Nucleus accumbens (tissue), 56 donors: ENCODE measurements at places on chromosomes 7 and 10.

DNA sequence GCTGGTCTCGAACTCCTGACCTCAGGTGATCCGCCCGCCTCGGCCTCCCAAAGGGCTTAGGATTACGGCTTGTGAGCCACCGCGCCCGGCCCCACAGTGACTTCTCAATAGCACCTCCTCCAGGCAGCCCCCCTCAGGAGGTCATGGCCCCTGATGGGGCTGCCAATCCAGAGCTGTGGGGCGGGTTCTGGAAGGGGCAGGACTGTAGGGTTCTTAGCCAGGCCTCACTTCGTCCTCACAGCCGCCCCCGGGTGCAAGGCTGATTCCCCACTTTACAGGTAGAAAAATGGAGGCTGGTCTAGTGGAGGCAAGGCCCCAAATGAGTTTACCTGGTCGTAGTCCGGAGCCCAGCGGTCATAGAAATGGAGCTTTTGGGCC, 638 bp downstream of the METTL27 start:
- DNase-seq: no peak

- DNase-seq: no peak
These were observed 46.2 kb upstream of the AP5Z1 start for GRCh38 chr7:4729266-4729665.

DNA sequence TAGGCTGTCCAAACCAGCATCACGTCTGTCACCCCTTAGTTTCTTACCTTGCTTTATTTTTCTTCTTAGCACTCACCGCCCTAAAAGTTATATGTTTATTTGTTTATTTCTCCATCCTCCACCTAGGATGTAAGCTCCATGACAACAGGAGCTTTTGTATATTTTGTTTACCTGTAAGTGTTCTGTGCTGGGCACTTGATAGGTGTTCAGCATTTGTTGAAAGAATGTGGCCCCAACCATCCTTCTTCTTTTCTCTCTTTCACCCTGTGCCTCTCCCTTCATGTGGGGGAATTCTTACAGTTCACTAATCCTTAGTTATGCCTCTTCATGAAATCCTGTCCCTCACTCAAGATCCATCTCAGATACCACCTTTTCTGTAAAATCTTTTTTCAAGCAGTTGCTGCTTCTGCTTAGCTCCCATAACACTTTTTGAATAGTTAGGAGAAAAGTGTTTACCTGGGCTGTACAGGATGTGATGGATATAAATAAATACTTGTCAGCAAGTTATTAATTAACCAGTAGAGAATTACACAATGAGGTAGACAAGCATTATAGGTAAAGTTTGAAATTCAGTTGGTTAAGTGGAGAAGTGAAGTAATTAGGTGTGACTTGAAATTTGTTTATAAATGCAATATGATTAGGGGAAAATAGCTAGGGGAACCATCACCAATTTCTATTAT, 9.7 kb downstream of the AHR start:
- DNase-seq: no peak

DNA sequence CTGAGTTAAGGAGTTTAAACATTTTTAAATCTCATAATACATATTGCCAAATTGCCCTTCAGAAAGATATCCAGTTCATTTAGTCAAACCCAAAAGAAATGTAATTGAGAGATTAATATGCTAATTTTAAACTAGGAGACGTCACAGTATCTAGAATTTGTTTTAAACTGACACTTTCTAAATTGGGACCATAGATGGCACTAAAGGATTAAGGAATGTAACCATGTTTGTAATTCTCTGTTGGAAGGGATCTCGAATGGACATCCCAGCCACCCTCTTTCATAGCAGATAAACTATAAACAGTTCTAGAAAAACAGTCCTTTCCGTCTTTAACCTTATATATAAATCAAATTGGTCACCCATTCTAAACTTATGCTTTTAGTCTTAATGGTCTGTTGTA, 30.0 kb upstream of the SAMD9L start:
- DNase-seq: no peak

DNA sequence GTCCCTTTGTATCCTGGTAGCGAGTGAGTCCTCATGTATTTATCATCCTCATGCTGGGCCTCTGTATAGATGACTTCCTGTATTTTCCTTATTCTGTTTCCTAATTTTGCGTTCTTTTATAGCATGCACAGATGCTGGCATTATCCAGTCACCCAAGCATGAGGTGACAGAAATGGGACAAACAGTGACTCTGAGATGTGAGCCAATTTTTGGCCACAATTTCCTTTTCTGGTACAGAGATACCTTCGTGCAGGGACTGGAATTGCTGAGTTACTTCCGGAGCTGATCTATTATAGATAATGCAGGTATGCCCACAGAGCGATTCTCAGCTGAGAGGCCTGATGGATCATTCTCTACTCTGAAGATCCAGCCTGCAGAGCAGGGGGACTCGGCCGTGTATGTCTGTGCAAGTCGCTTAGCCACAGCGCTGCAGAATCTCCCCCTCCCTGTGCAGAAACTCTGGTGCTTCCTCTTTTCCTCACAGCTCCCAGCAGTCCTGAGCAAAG, 183.1 kb upstream of the PRSS58 start:
- DNase-seq: no peak

DNA sequence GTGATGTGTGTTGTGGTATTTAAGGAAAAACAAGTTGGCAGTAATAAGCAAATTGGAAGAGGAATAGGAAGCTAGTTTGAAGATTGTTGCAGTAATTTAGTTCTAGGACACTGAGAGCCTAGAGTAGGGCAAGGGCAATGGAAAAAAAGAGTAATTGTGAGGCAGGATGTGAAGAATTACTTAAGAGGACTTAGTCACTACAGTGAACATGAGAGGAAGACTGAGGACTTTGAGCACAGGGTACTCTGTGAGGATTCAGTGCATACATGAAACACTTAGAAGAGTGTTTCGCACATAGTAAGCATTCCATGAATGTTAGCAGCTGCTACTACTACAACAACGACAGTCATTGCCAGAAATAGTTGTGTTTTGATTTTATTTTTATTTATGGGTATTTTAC, 30.9 kb upstream of the DKK1 start:
- DNase-seq: no peak

DNA sequence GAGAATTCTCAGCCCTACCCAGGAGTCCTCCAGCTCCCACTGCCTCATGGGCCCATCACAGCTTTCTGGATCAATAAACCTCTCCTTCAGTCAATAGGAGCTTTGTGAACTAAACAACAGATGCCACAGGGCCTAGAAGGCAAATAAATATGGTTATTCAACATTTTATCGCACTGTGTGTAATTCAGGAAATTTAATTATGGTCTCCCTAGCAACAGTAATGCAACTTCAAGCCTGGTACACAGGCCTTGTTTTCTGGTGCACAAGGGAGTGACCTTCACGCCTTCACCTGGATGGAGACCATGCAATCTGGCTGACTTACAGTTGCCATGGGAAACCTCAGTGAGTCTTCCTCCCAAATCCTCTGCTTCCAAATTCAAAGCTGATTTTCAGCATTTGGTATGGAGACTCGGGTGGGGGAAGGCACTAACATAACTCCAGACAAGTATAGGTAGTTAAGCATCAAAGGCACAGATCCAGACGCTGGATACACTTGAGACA, 441.0 kb upstream of the NPVF start:
- no peak for DNase-seq

GRCh38 chr10:98338896-98339295, 70.9 kb upstream of the LOXL4 start:
- no peak for DNase-seq

DNA sequence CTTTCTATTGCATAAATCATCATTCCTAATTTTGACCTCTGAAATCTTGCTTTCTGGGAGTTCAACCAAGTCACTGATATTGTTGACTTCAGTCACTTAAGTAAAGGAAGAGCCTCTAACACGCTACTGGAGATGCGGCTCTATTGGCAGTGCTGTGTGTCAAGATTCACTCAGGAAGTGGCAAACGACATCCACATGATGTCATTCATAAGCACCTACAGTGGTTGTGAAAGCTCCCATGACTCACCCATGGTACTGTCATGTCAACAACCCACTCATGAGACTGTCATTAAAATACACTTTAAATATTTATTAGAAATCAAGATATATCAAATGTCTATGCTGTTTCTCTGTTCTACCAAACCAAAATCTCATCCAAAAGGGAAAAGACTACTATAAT, 52.5 kb upstream of the LHFPL3 start:
- no peak for DNase-seq

GRCh38 chr7:92260248-92260781, 14.5 kb downstream of the ANKIB1 start:
- no peak for DNase-seq

DNA sequence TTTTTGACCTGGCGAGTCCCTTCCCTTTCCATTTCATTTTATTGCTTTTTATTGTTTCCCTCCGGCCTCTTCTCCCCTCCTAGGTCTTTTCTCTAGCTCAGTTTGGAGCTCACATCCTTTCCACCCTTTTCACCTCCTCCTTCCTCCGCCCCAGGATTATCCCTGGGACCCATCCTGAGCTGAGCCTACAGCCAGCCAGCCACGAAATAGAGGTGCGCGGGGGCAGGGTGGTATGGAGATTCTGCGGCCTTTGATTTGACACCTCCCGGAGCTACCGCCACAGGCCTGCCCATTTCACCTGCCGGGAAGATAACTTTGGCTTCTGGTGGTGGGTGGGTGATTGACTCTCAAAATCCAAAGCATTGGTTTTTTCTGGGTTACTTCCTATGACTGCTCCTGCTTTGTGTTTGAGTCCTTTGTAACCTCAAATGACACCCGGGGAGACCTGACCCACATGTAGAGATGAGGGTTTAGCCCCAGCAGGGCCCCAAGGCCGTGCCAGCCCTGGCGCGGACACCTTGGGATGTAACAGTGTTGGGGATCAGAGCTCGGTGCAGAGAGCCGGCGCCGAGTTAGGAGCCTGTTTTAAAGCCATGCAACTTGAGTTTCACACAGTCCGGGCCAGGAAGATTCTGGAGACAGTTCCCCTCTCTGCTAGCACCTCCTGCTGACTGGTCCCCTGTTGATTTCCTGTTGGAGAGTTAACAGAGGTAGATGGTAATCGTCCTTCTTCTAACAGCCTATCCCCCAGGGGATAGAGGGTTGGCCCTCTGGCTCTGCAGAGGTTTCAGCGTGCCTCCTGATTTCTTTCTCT, 1.5 kb downstream of the DUSP5 start:
- DNase-seq: peak; percentile 27

DNA sequence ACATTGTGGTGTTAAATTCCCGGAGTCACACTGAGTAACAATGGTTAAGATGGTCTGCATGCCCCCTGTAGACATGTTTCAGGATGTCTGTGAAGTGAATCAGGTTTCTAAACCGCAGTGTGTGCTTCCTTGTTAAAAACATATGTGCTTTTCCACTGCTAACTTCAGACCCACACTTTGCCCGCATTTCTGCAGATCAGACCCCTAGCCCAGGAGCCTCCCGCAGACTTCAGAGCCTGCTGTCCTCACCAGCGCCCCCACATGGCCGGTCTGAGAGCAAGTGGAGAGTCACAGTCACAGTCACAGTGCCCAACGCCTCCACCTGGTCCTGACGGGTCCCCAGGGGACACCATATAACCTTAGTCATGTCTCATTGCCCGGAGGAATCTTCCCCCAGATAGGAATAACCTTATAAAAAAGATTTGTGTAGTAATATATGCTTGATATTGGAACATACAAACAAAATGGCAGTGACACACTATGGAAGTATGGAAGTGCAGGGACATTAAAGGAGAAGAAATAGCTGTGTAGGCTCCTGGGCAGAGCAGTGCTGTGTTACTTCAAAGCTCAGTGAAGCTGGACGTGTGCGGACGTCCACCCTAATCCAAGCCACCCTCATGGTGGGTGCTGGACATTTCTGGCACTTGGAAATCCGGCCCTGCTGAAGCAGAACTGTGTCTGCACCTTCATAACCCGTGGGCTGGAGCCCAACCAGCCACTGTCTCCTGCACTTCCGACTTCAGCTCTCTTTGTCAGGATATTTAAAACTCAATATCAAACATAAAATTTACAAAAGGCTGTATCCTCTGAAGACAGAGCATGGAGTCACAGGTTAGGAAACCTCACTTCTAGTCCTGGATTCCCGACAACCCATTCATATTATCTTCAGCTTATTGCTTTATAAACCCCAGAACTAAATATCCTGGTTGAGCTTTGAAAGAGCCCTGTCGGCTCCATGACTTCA, 29.0 kb downstream of the GSTO2 start:
- no peak for DNase-seq

GRCh38 chr7:6107924-6108323, 76.7 kb downstream of the ANKRD61 start:
- DNase-seq: no peak

GRCh38 chr10:70430493-70431445, 10.7 kb downstream of the NODAL start:
- DNase-seq: no peak

GRCh38 chr7:17085186-17085585, 203.4 kb upstream of the AGR3 start:
- no peak for DNase-seq

DNA sequence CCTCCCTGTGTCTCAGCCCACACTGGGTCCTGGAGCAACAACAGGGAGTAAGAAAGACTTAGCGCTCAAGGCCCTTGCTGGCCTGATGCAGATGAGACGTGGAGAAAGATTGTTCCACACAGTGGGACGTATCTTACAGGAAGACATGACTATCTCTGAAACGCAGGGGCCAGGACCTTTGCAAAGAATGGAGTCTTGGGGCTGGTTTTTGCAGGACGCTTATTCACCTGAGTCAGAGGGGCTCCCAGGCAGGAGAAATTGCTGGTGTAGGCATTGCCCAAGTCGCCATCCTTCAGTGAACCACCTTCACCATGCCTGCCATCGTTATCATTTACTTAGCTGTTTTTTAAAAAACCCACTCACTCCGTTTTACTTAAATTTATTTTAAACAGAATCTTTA, 11.8 kb upstream of the GDF10 start:
- no peak for DNase-seq

DNA sequence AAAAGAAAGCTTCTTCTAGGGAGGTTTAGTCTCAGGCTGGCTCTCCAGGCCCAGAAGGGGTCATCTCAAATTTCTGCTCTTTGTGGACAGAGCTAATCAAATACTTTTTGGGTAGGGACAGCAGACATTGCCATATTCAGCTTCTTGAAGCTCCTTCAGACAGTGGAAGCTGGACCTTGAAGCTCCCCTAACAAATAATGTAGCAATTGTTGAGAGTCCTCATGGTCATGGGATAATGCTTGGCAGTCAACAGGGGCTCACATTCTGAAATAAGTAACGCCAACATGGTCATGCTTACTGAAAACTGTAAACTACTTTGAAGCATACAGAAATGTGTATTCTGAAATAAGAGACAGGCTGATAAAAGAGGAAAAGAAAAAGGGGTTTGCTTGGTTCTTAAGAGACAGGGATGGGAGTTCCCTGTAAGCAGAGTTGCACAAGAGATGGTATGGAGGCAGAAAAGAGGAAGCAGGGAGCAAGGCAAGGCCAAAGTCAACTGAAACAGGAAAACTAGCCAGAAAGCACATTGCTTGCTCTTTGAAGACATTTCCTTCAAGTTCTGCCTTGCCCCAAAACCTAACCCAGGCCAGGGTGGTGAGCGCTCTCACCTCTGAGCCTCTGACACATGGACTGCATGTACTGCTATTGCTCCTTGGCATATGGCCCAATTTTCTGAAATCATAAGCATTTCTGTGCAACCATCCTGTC, 53.1 kb upstream of the KMT2E start:
- no peak for DNase-seq

GRCh38 chr7:25860275-25861163, 291.5 kb upstream of the NFE2L3 start:
- DNase-seq: no peak

- no peak for DNase-seq
These were observed 104.7 kb downstream of the GPR85 start for GRCh38 chr7:112981966-112982365.
